ENCODE measurements at places on chromosomes 11 and 22.

- DNase-seq, result no peak
Measured at GRCh38 chr11:35742707-35743454, 80.3 kb downstream of the TRIM44 start.

- no peak for DNase-seq
Measured at GRCh38 chr11:17865765-17866428, 131.3 kb downstream of the KCNC1 start.

DNA sequence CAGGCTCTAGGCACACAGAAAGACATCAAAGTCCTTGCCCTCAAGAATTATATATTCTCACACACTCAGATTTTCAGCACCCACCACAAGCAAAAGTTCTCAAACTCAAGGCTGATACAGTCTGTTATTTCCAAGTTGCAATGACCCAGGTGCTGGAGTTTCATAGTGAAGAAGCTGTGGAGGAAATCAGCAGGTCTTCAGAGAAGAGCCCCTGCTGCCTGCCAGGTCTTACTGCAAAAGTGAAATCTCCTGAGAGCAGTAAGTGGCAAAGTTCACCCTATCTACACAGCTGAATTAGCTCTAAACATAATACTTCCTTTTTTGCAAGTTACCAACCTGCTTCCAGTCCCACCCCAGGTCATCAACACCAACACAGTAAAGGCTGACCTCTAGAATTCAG lies 64.6 kb downstream of the RPL27A start:
- no peak for DNase-seq

- DNase-seq, result peak; percentile 62
Measured at GRCh38 chr22:44816141-44816540, 63.8 kb downstream of the ARHGAP8 start.

- no peak for DNase-seq
Measured at GRCh38 chr11:69986440-69986787, 91.7 kb upstream of the ANO1 start.

- DNase-seq, result no peak
Measured at GRCh38 chr11:32006799-32007388, 84.0 kb upstream of the RCN1 start.

DNA sequence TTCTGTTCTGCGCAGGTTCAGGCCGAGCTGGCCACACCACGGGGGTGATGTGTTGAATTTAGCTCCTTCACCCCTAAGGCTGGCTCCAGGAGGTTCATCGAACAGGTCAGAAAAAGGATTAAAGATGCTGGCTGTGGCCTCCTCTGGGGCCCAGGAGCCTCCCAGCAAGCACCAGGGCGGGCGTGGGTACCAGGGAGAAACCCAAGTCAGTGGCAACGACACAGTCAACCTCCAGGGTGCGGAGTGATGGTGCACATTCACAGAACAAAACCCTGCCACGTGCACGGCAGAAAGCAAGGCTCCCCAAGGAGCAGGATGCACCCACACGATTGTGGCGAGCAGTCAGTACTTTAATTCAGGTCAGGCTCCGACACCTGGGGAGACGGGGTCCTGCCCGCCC lies 10.8 kb downstream of the C11orf24 start:
- DNase-seq, result no peak

GRCh38 chr22:19166421-19166820 lies 12.1 kb downstream of the SLC25A1 start:
- DNase-seq, result no peak

DNA sequence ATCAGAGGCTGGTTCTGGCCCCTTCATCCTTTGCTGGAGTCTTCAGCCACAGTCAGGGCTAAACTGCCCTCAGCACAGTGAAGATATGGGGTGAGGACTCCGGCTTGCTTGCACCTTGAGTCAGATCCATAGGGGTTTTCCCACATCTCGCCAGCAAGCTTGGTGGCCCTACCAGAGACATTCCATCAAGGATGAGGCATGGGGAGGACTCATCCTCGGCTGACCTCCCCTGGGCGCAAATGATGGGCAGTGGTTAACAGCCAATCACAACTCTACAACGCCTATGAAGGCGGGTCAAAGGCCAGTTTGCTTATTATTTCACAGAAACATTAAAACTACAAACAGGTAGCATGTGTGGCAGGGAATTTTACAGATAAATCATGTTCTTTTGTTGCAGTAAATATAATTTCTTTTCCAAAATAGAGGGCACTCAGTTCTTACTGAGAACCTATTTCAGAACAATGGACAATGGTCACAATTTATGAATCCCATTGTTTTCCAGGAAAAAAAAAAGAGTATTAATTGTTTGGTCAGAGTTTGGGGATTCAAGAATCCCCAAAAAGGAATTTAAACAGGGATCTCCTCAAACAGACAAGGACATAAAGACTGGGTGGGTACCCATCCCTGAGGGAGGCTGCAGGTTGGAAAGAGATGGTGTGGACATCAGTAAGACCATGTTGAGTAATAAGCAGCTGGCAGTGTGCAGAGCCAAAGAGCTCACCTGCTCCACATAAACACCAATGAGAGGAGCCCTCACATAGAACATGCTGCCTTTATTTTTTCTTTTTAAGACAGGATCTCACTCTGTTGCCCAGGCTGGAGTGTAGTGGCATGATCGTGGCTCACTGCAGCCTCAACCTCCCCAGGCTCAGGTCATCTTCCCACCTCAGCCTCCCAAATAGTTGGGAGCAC lies 14.8 kb downstream of the PLAAT3 start:
- DNase-seq, result no peak

DNA sequence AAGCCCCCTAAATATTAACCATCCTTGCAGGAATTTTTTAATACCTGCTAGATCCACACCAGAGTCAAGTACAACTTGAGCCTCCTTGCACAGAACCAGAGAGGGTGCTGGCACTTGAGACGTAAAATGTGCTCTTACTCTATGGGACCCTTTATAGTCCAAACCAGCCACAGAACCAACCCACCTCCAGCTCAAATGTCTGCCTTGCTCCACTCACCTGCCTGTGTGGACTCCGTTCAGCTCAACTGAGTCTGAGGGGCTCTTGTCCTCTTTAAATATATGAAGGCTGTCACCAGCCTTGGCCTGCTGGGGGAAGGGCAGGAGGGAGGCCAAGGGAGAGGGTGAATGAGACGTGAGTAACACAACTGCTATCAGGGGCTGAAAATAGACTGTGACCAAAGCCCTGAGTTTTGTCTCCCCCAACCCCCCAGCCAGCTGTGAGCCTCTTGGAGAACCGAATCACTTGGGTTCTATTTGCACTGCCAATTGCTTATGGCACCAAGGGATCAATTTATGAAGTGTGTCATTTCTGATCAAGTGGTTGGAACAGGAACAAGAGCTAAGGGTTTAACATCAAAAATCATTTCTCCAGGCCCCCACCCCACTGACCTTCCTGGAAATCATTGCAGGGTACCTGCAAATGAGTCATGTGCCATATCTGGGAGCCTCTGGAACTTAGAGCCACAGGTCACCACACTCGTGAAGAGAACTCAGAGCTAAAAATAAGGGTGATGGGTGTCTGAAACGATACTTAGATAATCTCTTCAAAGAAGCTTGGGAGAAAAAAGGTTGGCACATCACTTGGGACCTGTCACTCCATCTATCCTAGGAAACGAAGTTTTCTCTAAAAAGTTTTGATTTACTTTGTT lies at the start of gene CSRP3:
Gene CSRP3 (minus strand): TSS at position 247 of the 869 bp plus-strand sequence. CDS start 9,535 bp downstream, outside the sequence.
- no peak for DNase-seq

DNA sequence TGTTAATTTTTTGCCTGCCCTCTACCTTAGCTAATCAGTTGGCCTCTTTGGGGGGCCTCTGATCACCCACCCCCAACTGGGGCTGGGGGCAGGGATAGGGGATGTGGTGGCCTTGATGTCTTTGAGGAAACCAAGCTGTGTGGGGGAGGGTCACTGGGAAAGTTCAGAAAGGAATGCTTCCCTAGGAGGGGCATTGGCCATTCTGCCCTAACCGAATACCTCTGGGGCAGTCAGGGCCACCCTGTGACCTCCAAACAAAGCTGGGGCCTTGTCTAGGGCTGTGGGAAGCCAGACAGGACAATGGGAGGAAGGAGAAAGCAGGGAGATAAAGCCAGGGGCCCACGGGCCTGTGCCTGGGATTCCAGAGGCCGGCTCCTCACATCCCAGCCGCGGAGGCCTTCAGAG lies 97.5 kb downstream of the TSPAN18 start:
- no peak for DNase-seq

DNA sequence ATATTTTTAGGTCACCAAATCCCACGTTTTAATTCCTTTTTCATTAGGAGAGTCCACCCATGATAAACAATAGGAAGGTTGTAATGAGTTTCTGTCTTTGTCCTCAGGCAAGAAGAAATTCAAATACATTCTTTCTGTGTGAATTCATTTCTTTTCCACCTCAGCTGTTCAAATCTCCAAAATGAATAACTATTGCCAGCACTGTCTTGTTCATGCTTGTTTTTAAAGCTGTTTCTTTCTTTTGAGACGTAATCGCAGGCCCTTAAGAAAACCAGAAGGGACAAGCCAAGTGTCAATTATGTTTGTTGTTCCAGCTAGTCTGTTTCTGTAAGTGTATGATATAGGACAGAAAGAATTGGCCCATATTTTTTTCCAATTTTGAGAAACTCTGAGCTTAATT lies 20.2 kb downstream of the MMP27 start:
- no peak for DNase-seq

- no peak for DNase-seq
Measured at GRCh38 chr11:130323452-130324450, 9.0 kb upstream of the ZBTB44 start.

DNA sequence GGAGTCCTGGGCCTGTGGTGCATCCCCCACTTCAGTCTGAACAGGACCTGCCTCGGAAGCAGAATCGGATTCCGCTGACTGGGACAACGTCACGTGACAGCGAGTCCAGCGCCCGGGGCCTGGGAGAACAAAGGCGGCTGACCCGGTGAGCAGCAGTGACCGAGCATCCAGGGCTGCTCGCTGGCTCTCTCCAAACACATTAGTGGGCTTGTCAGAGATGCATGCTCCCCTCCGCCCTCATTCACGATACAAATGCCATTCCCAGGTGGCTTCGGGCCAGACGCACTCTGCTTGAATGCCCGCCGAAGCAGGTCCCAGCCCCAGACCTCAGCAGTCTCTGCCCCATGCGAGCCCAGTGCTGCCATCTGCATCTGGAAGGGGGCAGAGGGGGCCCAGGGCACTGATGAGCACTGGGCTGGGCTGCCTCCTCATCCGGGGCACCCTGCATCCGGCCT lies 91.0 kb downstream of the WNT7B start:
- peak; percentile 40 for DNase-seq

GRCh38 chr11:47915783-47916182 lies 64.6 kb upstream of the PTPRJ start:
- DNase-seq, result no peak

DNA sequence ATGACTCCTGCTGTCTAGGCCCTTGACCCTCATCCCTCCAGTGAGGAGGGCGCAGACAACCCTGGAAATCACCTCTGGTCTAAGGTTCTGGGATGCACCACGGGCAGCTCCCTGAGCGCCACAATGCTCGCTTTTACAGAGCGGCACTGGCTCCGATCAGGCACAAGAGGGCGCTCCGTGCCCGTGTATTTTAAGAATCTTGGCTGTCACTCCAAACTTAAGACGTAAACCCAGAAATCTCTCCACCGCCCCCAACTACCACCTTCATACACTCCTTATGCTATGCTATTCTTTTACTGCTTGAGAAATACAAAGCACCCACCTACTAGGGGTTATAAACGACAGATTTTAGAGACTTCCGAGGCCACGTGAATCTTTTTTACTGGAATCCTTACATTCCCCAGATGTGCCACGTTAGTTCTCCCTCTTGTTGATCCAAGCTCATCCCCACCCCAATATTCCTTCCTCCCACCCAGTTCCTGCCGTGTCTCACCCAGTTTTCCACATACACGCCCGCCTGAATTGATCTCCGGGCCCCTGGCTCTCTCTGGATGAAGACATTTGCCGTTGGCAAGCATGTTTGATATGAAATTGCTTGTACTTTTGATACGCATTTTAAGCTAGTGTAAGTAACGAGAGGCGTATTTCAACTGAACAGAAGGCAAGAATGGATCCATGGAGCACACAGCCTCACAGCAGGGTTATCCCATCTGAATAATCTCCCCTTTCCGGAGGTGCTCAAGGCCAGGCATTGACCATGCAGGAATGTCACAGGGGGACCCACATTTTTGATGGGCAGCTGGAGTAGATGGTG lies 453.5 kb downstream of the OPCML start:
- DNase-seq, result no peak

- no peak for DNase-seq
Measured at GRCh38 chr11:68412593-68413475, 47.7 kb upstream of the PPP6R3 start.

DNA sequence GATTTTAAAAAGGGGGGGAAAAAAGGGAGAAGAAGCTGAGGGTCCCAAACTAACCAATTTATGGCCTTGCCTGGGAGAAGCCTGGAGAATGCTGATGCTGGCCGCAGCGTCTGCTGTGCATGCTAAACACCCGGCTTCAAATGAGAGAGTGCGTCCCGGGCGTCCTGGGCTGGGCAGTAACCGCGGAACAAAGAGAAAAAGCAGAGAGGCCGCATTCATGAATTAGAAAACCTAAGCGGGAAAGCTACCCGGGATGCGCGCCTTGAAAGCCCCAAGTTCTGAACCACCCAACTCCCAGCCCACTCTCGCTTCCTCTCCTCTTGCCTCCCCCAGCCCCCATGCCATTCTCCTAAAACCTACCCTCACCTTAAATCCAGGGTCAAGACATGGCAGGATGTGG lies 6.5 kb downstream of the MN1 start:
- peak; percentile 75 for DNase-seq

- no peak for DNase-seq
Measured at GRCh38 chr11:121367001-121367843, 74.7 kb downstream of the SC5D start.

Measured in aorta (tissue), 5 donors.